ENCODE measurements at places on chromosomes 12 and 14.

DNA sequence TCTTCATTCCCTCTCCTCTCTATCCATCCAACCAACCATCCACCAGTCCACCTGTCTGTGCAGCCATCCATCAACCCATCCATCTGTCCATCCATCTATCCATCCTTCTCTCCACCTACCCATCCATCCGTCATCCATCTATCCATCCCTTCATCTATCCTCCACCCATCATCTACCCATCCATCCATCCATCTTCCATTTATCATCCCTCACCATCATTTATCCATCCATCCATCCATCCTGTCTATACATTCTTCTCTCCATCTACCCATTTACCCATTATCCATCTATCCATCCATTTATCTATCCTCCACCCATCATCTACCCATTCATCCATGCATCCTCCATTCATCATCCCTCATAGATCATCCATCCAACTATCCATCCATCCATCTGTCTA is 24.4 kb downstream of the AACS start:
- DNase-seq: no peak

DNA sequence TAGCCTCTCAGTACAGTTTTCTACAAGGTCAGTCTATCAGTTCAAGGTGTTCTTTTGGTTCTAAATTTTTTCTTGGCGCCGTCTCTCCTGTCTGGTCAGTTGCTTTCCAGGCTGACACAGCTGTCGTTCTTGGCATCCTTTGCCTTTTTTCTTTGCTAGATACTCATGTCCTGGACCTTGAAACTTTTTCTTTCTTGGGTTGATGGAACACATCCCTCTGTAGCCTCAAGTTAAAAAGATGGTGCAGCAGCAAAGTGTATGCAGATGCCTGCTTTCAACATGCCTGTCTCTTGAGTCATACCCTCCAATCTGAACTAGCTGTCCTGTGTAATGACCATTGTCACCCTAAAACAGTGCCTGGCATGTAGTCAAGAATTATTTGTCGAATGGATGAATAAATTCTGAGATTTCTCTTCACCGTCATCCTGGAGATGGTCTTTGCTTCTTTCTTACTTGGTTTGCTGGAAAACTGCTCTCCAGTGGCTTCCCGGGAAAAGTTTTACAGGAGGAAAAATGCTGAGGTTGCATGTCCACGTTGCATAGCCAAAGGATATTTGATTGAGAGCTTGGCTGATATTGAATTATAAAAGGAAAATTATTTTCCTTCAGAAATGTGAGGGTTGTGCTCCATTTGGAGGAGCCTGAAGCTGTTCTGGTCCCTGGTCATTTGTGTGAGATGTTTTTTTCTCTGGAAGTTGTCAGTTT is 4.6 kb downstream of the NYNRIN start:
- no peak for DNase-seq

GRCh38 chr12:23559268-23559753 is 390.2 kb downstream of the SOX5 start:
- no peak for DNase-seq

- DNase-seq: no peak
These were observed 8.2 kb downstream of the BCL11B start for GRCh38 chr14:99263564-99264330.

GRCh38 chr12:102702447-102703114 is 214.5 kb downstream of the PAH start:
- no peak for DNase-seq

DNA sequence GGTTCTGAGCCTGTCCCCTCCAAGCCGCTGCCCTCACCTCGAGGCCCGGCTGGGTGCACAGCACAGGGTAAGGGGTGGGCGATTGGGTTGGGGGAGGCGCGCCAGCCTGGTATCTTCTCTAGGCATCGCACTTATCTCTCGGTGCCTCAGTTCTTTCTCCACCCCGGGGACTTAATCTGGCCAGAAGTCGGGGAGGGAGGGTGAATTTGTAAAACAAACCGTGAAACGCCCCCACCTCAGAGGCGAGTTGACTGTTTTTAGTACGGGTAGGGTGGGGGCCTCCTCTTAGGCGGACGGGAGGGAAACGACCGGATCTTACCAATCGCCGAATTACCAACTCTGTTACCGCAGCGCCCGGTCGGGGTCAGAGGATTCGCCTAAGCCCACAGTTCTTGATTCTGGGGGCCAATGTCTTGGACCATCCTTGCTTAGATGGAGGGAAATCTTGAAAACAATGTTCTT is 1.4 kb upstream of the TBX3 start:
- no peak for DNase-seq

GRCh38 chr12:112117685-112118084 is 7.7 kb upstream of the TRAFD1 start:
- DNase-seq: no peak

DNA sequence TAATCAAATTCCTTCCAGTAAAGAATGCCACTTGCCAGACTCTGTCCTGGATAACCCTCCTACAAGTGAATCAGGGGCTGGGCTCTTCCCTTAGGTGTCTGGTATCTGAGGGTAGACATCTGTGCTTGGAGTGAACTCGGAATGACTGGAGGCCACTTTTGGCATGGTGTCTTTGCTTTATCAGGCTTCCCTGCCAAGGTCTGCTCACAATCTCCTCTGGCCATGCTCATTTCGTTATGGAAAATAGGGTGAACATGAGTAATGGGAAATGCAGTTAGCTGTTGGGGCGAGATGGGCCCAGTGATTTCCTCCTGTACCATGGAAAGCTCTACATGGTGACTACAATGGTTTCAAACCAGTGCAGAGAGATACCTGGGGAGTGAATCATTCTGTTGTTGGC is 212.9 kb downstream of the NRXN3 start:
- no peak for DNase-seq

GRCh38 chr14:54211551-54212308 is 185.1 kb upstream of the CDKN3 start:
- DNase-seq: no peak

DNA sequence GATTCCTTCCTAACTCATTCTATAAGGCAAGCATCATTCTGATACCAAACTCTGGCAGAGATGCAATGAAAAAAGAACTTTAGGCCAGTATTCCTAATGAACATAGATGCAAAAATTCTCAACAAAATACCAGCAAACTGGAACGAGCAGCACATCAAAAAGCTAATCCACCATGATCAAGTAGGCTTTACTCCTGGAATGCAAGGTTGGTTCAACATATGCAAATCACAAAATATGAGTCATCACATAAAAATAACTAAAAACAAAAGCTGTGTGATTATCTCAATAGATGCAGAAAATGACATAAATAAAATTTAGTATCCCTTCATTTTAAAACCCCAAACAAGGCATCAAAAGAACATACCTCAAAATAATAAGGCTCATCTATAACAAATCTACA is 98.9 kb downstream of the ACSS3 start:
- DNase-seq: no peak

DNA sequence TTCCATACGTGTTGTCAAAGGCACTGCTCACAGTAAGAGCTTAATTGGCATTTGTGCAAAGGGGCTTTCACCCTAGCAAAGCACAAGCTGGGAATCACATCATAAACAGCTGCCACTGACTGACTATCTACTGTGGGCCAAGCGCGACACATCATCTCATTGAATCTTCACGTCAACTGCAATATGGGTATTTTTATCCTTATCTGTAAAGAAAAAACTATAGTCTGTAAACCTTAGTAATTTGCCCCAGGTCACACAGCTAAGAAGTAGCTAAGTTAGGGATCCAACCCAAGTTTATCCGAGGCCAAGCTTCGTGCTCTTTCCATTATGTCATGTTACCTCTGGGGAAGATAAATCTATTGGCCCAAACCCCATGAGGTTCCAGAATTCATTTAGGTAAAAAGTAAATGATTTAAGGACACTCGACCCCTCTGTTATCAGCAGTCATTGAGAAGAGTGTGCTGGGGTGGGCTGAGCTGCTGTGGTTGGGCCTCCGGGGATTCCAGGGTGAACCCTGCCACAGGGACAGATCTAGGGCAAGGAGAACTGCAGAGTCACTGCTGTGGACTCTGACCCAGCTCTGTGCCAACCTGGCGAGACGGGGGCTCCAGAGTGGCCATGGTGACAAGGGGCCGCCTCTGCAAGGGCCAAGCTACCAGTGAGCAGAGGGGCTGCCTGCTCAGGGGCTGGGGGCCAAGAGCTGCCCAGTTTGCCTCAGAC is 27.6 kb downstream of the NCKAP5L start:
- DNase-seq: no peak

DNA sequence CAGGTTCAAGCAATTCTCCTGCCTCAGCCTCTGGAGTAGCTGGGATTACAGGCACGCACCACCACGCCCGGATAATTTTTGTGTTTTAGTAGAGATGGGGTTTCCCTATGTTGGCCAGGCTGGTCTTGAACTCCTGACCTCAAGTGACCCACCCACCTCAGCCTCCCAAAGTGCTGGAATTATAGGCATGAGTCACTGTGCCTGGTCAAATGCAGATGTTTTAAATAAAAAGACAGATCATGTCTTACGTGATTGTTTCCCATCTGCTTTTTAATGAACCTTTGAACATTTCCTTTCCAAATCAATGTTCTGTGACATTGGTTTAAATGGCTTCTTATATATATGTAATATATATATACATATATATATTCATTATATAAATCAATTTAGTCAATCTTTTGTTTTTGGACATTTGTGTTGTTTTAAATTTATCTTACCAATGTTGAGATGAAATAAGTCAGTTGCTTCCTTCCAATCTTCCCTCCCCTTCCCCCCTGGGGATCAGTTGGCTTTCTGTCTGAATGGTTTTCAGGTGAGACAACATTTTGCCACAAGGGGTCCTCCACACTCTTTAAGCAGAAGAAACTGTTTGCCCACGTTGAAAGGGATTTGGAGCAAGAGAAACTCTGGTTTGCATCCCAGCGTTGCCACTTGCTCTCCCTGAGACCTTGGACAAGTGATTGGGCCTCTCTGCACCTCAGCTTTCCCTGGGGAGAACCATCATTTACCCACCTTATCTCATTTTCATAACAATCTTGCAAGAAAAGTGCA is 47.6 kb upstream of the RBM19 start:
- no peak for DNase-seq

- DNase-seq: no peak
These were observed 19.2 kb downstream of the VDR start for GRCh38 chr12:47885566-47885965.

GRCh38 chr14:32403688-32404087 is 74.6 kb downstream of the AKAP6 start:
- DNase-seq: no peak

DNA sequence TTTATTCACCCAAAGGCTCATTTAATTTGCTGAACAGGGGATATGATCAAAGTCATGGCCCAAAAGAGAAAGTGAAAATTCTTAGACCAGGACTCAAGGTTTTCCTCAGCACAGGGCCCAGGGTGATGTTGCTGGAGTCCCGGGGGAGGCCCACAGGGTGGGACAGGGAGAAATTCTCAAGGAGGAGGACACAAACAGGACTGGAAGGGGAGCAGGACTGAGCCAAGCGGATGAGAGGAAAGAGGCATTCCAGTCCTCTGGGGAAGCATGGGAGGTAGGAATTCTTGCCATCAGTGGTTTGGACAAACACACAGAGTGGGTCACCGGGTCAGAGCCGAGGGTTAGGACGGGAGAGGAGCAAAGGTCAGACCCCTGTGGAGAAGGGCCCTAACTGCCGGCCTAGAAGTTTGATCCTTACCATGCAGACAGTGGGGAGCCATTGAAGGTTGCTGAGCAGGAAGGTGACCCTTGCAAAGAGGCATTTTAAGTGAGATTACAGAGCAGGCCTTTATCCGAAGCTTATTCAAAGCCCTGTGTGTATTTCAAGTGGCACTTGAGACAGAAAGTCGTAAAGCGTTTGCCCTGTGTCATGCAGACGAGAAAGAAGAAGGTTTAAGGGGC is 68.4 kb upstream of the PTGR2 start:
- no peak for DNase-seq

- no peak for DNase-seq
These were observed 29.8 kb downstream of the ITPK1 start for GRCh38 chr14:93085911-93086310.

DNA sequence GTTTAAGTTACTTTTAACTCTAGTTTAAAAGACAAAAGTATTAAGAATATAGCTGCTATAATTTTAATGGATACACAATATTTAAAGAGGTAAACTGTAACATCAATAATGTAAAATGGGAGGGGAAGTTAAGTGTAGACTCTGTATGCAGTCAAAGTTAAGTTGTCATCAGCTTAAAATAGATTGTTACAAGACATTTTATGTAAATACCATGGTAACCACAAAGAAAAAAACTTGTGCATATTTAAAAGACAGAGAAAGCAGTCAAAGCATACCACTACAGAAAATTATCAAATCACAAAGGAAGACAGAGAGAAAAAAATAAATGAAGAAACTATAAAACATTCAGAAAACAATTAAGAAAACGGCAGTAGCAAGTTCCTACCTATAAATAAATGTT is 73.3 kb downstream of the CEP128 start:
- DNase-seq: no peak

DNA sequence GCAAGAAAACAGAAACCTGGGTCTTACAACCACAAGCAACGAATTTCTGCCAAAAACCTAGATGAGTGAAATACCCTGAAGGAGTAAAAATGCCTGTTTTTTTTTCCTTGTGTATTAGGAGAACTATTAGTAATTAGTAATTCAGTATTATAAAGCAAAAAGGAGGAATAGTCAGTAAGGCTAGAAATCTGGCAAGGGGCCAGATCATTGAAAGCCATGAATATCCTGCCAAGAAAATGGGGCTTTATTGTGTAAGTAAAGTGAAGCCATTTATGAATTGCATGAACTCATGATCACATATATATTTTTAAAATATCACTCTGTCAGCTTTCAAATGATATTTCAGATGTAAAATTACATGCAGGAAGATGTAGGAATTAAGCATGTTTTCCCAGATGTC is 57.9 kb downstream of the TXNDC16 start:
- no peak for DNase-seq

- DNase-seq: no peak
These were observed 9.7 kb downstream of the GLTP start for GRCh38 chr12:109870648-109871047.

DNA sequence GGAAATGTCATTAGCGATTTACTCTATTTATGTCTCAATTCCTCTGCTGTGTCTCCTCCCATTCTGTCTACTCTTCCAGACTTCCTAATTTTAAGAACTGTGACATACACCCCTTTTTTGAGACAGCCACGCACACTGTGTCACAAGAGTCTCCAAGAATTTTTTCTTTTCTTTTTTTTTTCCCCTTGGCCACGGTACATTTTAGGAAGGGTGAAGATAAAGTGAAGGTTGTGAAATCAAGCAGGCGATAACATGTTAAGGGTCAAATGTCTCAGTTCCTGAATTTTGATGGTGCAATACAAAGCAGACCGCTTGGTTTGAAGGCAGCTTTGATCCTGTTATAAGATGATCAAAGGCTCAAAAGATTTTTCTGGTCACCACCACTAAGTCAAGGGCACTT is 4.3 kb downstream of the OLR1 start:
- no peak for DNase-seq

DNA sequence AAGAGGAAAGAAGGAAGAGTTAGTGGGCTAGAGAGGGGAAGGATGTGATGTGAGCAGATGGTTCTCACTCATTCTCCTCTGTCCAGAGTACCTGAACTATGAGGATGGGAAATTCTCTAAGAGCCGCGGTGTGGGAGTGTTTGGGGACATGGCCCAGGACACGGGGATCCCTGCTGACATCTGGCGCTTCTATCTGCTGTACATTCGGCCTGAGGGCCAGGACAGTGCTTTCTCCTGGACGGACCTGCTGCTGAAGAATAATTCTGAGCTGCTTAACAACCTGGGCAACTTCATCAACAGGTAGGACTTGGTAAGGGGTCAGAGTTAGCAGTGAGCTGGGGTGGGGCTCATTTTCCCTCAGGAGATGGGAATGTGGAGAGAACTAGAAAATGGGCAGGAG is 7.6 kb downstream of the DDIT3 start:
- no peak for DNase-seq

GRCh38 chr14:81261176-81261575 is 40.4 kb upstream of the GTF2A1 start:
- DNase-seq: no peak

- DNase-seq: no peak
These were observed 1302.3 kb downstream of the FSCB start for GRCh38 chr14:43204816-43205215.
